ENCODE measurements at places on chromosomes 13 and 19. TPM values are rescaled to one million over a fixed set of nuclear protein-coding genes. Genes with fewer than 3 reads are reported as not detected.

GRCh38 chr13:109227344-109227940 lies 558.9 kb downstream of the IRS2 start:
- no peak overlapping the region for H3K4me3 ChIP-seq
- DNase-seq = no peak
- H3K27ac ChIP-seq = no peak overlapping the region

DNA sequence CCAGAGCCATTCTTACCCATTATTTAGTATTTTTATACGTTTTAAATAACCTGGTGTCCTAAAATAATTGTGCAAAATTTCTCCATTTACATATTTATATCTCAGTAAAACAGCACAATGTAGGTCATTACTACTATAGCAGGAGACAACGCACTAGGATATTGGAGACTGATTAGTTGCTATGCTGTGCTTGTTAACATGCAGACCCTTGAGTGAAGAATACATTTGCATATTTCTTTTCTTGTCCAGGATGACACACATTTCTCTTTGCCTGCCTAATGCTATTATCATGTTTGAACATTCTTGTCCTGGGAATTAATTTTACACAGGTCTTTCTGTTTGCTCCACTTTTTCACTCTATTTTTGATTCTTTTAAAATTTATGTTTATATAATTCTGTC lies 823.8 kb upstream of the ATXN8OS start:
- DNase-seq = no peak
- H3K27ac ChIP-seq = no peak overlapping the region

GRCh38 chr13:23321535-23322241 lies 111.8 kb downstream of the SACS start:
- no peaks in the 10 kb centered on the region for H3K36me3 ChIP-seq
- no peak overlapping the region for H3K4me3 ChIP-seq
- H3K27me3 ChIP-seq = no peaks in the 10 kb centered on the region
- peaks cover 3% of the 10 kb centered on the region for H3K4me1 ChIP-seq
- DNase-seq = no peak
- H3K27ac ChIP-seq = no peak overlapping the region

GRCh38 chr13:41345914-41346589 lies 35.0 kb downstream of the NAA16 start:
- H3K4me3 ChIP-seq = no peak overlapping the region
- no peaks in the 10 kb centered on the region for H3K27me3 ChIP-seq

GRCh38 chr13:82569581-82569980 lies 1312.7 kb downstream of the SLITRK1 start:
- no peak overlapping the region for H3K4me3 ChIP-seq
- H3K27me3 ChIP-seq = no peaks in the 10 kb centered on the region
- DNase-seq = no peak
- H3K27ac ChIP-seq = no peak overlapping the region

- no peaks in the 10 kb centered on the region for H3K27me3 ChIP-seq
- H3K4me3 ChIP-seq = no peak overlapping the region
- H3K4me1 ChIP-seq = no peaks in the 10 kb centered on the region
- no peak overlapping the region for H3K27ac ChIP-seq
- DNase-seq = no peak
These were observed 2.7 kb upstream of the ZNF780A start for GRCh38 chr19:40093416-40093815.

- no peaks in the 10 kb centered on the region for H3K36me3 ChIP-seq
- no peaks in the 10 kb centered on the region for H3K27me3 ChIP-seq
- no peak overlapping the region for H3K27ac ChIP-seq
These were observed 10.5 kb upstream of the NBEA start for GRCh38 chr13:34931572-34931971.

DNA sequence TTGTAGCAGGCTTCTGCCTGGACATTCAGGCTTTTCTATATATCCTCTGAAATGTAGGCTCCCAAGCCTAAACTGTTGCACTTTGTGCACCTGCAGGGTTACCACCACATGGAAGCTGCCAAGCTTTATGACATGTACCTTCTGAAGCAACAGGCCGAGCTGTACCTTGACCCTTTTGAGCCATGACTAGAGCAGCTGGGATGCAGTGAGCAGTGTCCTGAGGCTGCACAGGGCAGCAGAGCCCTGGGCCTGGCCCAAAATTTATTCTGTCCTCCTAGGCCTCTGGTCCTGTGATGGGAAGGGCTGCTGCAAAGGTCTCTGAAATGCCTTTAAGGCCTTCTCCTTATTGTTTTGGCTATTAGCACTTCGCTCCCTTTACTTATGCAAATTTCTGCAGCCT lies 23.5 kb upstream of the CD177 start:
- no peaks in the 10 kb centered on the region for H3K27me3 ChIP-seq
- no peak for DNase-seq
- H3K4me1 ChIP-seq = peaks cover 14% of the 10 kb centered on the region
- no peak overlapping the region for H3K27ac ChIP-seq
- peaks cover 25% of the 10 kb centered on the region for H3K36me3 ChIP-seq

GRCh38 chr19:4452230-4452990 lies 5.2 kb downstream of the UBXN6 start:
- H3K4me3 ChIP-seq = no peak overlapping the region
- H3K4me1 ChIP-seq = no peaks in the 10 kb centered on the region
- H3K27ac ChIP-seq = no peak overlapping the region
- H3K36me3 ChIP-seq = peaks cover 15% of the 10 kb centered on the region
- H3K27me3 ChIP-seq = no peaks in the 10 kb centered on the region
- no peak for DNase-seq

DNA sequence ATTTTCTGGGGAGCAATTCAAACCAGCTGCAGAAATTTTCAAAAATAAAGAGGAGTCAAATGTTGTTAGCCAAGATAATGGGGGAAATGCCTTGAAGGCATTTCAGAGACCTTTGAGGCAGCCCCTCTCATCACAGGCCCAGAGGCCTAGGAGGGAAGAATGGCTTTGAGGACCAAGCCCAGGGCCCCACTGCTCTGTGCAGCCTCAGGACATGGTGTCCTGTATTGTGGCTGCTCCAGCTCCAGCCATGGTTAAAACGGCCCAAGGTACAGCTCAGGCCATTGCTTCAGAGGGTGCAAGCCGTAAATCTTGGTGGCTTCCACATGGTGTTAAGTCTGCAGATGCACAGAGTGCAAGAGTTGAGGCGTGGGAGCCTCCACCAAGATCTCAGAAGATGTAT lies 32.1 kb downstream of the NEK5 start:
- H3K4me3 ChIP-seq = no peak overlapping the region
- H3K4me1 ChIP-seq = no peaks in the 10 kb centered on the region
- peaks cover 9% of the 10 kb centered on the region for H3K36me3 ChIP-seq
- DNase-seq = no peak
- no peaks in the 10 kb centered on the region for H3K27me3 ChIP-seq

DNA sequence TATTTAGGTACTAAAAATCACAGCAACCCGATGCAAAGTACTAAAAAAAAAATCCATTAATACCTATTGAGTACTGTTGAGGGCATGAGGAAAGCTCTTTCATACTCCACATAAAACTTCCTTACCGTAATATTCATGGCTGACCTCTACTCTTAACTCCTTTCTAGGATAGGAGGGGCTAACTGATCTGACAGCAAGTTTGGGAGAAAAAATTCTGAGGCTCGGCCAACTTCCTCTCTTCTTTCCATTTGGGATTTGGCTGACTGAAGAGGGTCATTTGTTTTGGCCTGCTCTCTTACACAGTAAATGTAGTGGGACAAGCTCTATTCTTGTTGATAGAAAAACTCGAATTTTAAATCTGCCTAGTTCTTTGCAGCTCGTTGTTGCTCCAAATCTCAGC lies 9.4 kb upstream of the USPL1 start:
- no peaks in the 10 kb centered on the region for H3K27me3 ChIP-seq
- H3K36me3 ChIP-seq = no peaks in the 10 kb centered on the region
- H3K4me1 ChIP-seq = no peaks in the 10 kb centered on the region

SPRED3 gene
- total RNA-seq = 16.4 TPM

MCEMP1 gene
- not detected for total RNA-seq

ELANE gene
- total RNA-seq = not detected

S1PR4 gene
- total RNA-seq = not detected

ACP5 gene
- total RNA-seq = 2.3 TPM

SGCG gene
- total RNA-seq = not detected

CYSLTR2 gene
- not detected for total RNA-seq

MADCAM1 gene
- 1.2 TPM for total RNA-seq

FUZ gene
- total RNA-seq = 29.7 TPM

Data from H9 (cell line).